NCI-H748 treated with DMSO at 0.1 percent for 48 hours (cell line): ENCODE measurements at places on chromosomes 12 and 14.

DNA sequence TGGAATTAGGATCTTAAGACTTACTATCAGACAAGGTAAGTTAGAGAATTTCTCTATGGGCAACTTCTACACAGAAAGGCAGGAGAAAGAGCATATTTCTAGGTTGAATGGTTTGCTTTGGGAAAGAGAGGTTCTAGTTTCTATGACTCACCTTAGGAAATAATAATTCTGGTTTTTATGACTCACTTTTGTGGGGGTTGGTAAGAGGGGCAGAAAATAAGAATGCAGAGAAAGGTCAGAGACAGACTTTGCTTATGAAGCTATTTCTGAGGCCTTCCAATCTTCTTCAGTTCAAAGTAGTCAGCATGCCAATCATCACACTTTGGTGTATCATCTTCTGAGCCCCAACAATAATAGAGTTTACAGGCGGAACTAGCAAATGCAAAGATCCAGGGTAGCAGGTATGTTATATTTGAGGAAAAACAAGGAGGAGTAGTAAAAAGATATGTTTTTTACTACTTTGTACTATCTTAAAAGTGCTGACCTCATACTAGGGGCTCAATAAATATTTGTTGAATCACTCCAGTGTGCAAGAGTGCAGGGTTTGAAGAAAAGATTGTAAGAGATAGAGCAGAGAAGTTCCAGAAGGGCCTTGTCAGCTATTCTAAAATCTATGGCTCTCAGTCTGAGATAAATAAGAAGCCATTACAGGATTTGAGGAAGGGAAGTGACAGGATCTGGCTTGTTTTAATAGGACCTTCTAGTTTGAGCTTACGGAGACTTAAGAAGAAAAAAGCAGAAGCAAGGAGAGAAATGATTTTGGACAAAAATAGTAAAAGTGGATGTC, 56.7 kb upstream of the LRFN5 start:
- DNase-seq: no peak

GRCh38 chr12:112456029-112456428, 37.3 kb downstream of the PTPN11 start:
- no peak for DNase-seq

DNA sequence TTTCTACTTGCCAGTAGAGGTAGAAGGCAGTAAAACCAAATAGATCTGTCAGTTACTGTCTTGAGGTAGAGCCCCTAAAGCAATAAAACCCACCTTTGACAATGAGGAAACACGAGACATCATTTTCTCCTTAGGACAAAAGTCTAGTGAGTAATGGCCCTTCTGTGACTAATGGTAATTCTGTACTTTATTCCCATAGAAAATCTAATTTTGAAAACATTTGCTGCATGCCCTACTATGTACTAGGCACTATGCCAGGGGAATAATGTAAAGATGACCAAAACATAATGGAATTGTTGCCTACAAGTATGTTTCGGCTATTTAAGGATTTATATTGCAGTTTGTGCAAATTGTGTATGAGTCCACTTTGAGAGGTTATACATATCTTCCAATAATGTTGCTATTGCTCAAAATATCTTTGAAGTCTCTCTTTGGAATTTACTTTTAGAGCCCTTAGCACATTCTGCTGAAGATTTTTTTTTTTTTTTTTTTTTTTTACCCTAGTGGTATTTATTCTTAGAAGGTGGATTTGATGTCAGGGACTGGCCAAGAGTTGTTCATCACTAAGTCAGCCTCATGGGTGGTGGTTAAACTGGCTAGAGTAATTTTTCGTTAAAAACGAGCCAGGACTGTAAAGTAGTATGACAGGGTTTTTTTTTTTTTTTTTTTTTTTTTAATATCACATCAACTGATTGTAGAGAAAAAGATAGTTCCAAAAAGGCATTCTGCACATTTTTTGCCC, 109.7 kb downstream of the CRADD start:
- no peak for DNase-seq

DNA sequence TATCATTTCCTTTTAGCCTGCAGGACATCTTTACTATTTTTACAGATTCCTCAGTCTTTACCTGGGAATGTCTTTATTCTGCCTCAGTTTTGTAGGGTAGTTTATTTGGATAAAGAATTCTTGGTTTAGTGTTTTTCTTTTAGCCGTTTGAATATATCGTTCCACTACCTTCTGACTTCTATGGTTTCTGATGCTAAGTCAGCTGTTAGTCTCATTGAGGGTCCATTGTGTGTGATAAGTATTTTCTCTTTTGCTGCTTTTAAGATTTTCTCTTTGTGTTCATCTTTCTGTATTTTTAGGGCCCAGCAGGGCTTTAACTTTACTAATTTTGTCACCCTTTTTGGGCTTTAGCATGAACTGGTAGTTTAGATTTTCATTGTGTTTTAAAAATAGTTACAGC, 113.5 kb downstream of the MNAT1 start:
- DNase-seq: no peak

DNA sequence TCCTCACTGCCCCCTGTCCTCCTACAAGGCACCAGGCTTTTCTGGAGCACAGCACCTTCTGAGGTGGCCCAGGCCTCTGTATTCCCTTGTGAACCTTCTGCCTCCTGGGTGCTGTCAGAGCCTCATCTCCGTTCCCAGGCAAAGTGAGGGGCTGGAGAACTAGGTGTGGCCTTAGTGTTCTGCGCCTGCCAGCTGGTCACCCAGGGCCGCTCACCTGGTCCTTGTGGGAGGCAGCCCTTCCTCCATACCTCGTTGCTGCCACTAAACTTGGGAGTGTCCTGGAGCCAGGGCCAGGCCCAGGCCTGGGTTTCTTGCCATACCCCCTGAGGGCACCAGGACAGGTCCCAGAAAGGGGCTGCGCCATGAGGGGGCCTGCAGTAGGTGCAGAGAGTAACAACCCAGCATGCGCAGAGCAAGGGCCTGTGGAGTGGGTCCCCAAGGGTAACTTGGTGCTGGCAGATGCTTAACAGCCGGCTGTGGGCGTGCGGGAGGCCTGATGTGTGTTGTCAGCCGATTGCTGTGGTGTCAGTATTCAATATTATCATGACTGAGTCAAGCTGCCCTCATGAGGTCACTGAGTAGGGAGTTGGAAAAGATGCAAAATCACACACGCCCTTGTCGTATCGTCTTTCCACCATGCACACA, 17.1 kb downstream of the OTUB2 start:
- DNase-seq: no peak

GRCh38 chr14:104557086-104557485, 22.5 kb upstream of the C14orf180 start:
- no peak for DNase-seq

DNA sequence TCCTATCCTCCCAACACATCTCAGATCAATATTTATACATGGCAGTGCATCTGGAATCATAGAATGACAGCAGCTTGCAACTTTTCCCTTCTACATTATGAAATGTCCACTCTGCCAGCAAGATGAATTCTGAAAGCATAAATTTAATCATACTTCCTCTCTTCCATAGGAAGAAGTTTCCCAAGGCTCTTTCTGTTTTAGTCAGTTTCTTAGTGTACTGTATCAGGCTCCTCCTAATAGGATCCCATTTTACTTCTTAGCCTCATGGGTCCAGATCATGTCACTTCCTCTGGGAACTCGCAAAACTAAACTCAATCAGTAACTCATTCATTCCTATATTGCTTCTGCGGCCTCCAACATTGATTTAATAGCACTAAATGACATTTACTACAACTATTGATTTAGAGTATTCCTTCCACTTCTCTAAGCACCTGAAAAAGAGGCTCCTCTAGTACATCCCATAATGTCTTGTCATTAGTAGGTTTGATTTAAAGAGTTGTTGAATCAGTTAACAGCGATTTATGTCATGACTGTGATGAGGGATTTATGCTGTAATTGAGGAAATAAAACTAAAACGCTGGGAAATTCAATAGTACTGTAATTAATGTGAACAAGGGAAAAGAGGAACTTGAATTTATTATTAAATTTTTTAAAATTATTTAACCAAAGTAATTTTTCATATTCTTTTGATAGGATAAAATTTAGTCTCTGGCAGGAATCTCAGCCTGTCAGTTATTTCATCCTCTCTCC, 4.0 kb downstream of the CLEC1A start:
- no peak for DNase-seq
